Esophagus squamous epithelium (tissue), 5 donors: ENCODE measurements at places on chromosomes 4 and X.

DNA sequence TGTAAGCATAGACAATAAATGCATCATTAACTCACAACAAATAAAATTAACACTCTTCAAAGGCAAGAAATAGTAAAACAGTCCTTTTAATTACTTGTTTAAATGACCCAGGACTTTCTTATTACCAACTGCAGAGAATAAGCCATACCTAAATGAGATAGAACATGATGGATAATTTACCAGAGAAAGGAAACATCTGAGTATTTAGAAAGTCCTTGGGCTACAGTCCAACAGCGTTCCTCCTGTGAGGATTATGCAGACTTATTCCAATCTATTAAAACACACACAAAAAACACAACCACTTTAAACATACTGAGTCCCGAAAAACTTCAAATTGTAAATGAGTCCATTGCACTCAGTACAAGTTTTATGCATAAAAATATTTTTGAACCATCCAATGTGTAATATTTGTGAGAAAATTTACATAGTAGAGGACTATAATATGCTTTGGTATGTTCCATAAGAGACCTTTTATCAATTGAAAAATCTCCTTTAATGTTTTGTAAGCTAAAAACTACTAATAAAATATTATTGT, 129.2 kb downstream of the NR3C2 start:
- no peak for DNase-seq

GRCh38 chr4:56844802-56845580, 23.5 kb upstream of the SPINK2 start:
- DNase-seq, result no peak

GRCh38 chr4:184279496-184280061, 61.9 kb upstream of the ENPP6 start:
- no peak for DNase-seq

DNA sequence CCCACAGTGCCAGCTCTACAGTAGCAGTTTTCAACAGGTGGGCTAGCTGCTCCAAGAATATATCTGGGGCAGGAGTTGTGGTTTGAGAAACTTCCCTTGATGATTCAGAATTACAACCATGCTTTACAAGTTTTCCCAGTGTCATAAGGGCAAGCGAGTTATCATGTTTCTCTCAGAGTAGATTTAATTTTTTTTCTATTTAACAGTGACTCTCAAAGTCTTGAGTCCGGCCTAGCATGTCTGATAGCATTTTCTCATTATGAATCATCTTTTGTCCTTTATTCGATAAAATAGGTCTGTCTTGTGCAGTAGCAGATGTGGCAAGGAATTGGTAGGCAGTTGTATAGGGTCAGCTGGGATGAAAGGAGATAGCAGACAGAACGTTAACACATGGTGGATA, 62.2 kb upstream of the SPANXD start:
- DNase-seq, result no peak

DNA sequence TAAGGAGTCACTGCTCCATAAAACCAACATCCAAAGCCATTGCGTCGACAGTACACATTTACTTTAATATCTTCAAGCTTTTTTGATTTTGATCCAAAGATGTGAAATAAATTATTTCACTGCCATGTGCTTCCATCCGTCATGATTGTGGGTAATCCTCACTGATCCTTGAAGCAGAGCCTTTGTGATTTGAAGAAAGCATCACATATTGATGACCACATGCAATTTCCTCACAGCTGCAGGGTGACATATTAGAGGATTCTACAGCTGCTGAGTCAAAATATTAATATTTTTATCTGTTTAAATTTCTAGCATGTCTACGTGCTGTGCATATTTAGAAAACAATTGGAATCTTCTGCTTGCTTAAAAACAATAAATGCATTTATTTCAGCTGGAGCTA, 196.8 kb upstream of the ANXA3 start:
- DNase-seq, result no peak

DNA sequence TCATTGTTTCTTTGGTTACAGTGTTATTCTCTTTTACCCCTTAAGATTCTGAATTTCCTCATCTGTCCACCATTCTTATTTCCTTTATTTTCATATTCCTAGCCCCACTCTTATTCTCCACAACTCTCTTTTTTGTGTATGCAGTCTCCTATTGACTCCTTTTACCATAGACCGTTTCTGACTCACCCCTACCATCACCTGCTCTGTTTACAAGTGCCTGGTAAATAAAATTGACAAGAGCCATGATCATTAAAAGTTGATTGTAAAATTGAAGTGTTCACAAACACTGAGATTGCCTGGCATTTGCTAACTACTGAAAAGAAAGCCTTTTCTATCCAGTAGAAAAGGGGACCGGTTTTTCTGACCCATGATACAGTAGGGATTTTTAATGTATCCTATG, 54.4 kb downstream of the MRPL1 start:
- DNase-seq, result no peak

DNA sequence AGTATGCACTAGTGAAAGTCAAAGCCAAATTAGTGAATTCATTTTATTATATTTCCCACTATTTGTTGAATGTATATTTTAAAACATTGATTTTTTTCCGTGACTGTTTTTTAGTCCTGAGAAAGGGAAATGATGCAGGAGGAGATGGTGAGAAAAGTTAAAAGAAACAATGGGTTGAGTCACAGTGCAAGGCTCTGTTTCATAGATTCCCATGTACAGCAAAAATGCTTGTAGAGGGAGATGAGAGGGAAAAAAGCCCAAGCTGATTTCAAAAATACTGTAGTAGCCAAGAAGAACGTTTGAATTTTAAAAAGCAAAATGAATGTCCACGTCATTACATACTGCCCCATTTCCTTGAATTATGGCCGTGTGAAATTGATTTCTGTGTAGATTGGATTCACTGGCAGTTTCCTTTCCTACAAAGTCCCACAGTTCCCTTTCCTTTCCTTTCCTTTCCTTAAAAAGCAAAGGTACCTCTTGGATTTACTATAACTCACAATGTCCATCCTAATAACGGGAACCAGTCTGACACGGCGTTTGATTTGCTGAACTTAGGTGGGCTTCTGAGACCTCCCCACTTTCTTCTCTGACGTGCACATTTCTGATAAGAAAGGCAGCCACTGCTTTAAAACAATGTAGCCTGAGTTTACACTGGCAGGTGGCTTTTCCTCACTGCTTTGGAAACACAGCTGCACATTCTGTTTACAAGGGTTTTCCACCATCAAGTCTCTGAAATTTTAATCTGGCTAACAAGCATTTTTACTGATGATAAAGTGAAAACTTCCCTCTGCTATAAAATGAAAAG, 63.7 kb downstream of the SPCS3 start:
- DNase-seq, result no peak

DNA sequence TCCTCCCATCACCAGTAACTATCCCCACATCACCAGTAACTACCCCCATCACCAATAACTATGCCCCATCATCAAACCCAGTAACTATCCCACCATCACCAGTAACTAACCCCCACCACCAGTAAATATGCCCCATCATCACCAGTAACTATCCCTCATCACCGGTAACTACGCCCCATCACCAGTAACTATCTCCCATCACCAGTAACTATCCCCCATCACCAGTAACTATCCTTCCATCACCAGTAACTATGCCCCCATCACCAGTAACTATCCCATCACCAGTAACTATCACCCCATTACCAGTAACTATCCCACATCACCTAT, 2.9 kb downstream of the ASMTL start:
- DNase-seq, result no peak

GRCh38 chr4:81723019-81723884, 251.5 kb upstream of the RASGEF1B start:
- no peak for DNase-seq
